ENCODE measurements at places on chromosomes 2 and 18.
A peak's percentile ranks its signal among the peaks of the same experiment; 100 is the strongest.

- no peak for DNase-seq
Measured at GRCh38 chr2:162116352-162116751, 35.7 kb downstream of the GCG start.

- no peak for DNase-seq
Measured at GRCh38 chr2:119871725-119872124, 112.0 kb downstream of the PTPN4 start.

DNA sequence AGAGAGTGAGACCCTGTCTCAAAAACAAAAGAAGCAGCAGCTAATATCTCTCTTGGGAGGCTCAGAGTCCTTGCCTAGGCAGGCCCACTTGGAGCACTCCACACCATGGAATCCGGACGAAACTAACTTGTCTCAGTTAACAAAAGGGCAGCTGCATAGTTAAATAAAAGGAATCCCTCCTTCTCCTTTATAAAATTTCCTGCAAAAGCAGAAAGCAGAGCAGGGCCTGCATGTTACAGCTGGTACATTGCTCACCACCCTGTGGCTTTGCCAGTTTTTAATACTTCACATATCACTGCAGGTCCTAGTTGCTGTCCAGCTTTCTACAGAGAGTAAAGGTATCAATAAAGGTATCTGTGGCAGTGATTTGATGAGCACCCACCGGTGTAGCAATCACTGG lies 93.6 kb downstream of the ASAP2 start:
- DNase-seq = no peak

DNA sequence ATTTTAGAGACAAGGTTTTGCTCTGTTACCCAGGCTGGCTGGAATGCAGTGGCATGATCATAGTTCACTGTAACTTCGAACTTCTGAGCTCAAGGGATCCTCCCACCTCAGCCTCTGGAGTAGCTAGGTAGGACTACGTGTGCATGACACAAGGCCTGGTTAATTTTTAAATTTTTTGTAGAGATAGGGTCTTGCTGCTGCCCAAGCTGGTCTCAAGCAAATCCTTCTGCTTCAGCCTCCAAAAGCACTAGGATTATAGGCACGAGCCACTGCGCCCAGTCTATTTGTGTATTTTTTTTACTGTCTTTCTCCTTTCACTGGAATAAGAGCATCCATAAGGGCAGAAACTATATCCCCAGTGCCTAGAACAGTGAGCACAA lies 89.3 kb downstream of the PLEKHM3 start:
- DNase-seq = no peak

DNA sequence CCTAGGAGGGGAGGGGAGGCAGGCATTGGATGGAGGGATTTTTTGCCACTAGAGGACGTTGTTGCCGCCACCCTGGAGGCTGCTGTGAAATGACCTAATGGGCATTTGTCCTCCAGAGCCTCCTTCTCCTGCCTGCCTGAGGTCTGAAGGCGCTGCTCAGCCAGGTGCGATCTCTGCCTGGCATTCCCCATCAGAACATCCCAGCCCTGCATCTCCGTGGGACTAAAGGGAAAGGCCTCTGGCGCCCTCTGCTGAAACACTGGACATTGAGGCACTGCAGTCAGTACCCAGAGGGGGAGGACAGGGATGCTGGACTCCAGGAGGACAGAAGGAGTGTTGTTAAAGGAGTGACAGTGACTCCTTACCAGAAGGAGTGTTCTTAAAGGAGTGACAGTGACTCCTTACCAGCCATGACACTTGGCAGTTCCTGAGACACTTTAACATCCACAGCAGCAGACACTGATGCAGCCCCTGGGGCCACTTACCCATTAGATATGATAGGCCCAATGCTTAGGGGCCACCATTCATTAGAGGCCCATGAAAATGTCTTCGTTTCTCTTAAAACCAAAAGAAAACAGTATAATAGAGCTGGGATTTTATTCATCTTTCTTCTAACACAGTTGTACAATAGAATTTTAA lies 17.0 kb downstream of the THNSL2 start:
- peak; percentile 89 for DNase-seq

DNA sequence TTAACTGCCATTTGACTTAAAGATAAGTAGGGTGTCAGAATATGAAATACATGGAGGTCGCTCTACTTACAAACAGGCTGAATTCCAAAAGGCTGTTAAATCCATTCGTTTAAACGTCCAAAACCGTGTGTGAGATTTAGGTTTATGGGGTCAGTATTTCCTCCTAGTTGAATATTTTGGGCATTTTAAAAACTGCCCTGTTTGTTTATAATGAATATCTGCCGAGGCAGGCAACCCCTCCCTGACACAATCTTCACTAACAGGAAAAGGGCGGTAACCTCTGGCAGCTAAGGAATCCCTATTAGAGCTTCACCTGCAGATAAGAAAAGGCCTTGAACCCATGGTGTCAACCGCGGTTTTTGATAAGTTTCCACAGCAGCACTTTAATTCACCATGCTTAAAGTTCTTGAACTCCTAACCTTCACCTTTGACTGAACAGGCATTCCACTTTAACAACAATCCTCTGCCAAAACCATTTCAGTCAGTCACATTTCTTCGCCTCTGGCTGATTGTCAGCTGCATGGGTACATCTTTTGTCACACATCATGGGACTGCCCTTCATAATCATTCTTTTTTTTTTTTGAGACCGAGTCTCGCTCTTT lies 17.8 kb downstream of the TRAK2 start:
- DNase-seq = no peak

- no peak for DNase-seq
Measured at GRCh38 chr2:240796543-240797499, 23.2 kb downstream of the KIF1A start.

DNA sequence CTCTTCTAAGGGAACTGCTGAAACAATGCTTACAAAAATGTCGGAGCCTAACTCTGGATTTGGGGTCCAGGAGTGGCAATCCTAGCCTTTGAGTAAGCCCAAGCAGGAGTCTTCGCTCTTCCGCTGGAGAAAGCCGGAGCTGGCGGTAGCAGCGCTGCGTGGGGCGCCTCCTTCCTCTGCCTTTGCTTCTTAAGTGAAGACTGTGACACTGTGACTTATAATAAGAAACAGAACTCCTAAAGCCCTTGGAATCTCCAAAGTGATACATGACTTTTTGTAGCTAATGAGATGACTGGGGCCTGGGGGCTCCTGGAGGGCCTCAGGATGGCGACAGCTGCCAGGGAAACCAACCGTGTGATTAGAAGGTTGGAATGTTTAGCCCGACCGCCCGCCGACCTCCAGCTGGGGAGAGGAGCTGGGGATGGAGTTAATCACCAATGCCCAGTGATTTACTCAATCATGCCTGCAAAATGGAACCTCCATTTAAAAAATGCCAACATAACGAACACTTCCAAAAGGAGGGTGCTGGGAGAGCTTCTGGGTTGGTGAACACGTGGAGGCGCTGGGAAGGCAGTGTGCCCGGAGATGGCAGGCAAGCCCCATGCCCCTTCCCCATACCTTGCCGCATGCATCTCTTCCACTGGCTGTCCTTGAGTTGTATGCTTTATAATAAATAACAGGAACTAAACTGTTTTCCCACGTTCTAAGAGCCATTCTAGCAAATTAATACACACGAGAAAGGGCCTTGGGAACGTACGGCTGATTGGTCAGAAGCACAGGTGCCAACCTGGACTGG lies 29.0 kb upstream of the MAL start:
- DNase-seq = no peak

GRCh38 chr2:109285244-109285651 lies 156.2 kb downstream of the SH3RF3 start:
- DNase-seq = no peak

GRCh38 chr18:24630346-24630880 lies 170.0 kb downstream of the HRH4 start:
- no peak for DNase-seq

DNA sequence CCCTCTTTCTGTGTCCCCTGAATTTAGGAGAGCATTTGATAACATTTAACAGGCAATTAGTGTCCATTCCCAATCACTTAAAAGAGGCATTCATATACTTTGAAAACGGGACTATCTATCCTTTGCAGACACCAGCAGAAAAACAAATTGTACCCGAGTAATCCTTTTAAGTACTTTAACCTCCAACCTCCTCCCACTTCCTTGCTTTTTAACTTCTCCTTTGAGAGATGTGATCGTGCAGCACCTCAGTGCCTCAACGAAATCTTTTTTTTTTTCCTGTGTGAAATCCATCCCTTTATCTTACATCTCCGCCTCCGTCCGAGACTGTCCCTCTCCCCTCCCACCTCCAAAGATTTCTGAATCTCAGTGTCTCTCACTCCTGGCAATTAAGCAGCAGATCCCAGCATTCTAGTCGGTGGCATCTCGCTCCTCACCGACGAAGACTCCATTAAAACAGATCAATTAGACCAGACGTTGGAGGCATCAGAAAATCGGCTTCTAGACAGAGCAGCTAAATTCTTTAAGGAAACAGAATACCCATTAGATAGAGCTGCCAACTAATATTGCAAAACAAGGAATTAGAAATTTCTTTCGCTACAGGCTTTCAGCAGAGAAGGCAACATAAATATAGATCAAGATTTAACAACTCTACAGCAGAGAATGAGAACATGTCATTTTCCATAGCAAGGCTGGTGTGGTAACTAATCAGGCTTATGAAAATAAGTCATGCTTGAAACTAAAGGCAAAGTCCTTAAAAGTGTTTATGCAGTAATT lies 1.9 kb upstream of the TMEFF2 start:
- no peak for DNase-seq

GRCh38 chr2:70603066-70603465 lies 49.4 kb upstream of the TGFA start:
- DNase-seq = no peak

DNA sequence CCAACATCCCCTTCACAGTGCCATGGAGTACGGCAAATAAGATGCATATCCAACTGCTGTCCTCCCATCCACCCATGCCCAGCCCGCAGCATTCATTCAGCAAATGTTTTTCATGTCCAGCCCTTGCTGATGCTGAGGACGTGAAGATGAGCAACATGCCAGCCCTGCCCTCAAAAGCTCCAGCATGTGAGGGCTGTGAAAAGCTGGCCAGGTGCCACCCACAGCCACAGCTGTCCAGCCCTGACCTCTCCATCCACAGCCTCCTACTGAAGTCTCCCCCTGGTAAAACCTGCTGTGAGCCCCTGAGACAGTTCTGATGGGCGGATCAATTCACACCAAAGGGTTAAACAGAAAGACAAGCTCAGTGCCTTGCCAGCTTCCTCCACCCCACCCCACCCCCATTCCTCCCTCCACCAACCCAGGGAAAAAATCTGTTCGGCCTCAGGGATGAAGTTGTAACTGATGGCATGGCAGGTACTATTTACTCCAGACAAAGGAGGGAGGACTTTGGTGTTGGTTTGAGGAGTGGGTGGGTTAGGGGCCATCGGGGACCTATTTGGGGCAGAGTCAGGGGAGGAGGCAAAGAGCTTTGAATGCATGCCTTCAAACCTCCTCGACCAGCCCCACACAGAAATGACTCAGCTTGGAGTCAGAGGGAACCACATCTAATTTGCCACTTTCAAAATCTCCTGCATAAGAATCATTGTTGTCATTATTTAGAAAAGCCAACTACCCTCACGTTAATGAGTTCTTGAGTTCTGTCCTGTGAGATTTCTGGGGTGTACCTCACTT lies 4.3 kb downstream of the ZBTB7C start:
- no peak for DNase-seq

GRCh38 chr18:2902327-2902726 lies 55.5 kb downstream of the EMILIN2 start:
- DNase-seq = no peak
